ENCODE measurements at places on chromosomes 7 and 10.

DNA sequence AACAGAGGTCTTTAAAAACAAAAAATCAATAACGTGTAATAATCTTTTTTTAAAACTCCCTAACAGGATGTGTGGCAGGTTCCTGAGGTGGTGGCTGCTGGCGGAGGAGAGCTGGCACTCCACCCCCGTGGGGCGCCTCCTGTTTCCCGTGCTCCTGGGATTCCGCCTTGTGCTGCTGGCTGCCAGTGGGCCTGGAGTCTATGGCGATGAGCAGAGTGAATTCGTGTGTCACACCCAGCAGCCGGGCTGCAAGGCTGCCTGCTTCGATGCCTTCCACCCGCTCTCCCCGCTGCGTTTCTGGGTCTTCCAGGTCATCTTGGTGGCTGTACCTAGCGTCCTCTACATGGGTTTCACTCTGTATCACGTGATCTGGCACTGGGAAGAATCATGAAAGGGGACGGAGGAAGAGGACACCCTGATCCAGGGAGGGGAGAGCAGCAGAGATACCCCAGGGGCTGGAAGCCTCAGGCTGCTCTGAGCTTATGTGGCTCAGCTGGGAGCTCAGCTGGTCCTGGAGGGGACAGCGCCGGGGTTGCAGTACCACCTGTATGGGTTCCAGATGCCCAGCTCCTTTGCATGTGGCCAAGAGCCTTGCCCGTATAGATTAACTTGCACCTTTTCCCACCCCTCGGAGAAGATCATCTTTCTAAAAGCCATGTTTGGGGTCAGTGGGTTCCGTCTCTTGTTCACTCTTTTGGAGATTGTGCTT is 16.7 kb upstream of the AZGP1 start:
- DNase-seq: no peak

GRCh38 chr10:114375047-114375446 is 29.3 kb downstream of the AFAP1L2 start:
- DNase-seq: no peak

DNA sequence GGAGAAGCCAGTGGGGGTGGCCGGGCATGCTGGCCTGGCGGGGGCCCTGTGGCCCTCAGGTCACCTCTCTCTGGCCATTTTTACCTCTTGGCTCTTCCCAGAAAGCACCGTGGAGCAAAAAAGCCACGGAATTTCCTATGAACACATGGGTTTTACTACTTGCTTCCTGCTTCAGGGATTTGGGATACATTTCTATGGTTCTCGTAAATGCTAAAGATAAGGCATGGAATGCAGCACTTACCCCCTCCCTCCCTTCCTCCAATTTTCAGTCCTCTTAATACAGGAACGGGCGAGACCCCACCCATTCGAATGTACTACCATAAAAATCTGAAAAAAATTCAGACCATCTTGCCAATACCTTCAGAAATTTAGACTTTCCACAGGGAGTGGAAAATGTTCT is 279.7 kb downstream of the ARHGAP12 start:
- DNase-seq: no peak

DNA sequence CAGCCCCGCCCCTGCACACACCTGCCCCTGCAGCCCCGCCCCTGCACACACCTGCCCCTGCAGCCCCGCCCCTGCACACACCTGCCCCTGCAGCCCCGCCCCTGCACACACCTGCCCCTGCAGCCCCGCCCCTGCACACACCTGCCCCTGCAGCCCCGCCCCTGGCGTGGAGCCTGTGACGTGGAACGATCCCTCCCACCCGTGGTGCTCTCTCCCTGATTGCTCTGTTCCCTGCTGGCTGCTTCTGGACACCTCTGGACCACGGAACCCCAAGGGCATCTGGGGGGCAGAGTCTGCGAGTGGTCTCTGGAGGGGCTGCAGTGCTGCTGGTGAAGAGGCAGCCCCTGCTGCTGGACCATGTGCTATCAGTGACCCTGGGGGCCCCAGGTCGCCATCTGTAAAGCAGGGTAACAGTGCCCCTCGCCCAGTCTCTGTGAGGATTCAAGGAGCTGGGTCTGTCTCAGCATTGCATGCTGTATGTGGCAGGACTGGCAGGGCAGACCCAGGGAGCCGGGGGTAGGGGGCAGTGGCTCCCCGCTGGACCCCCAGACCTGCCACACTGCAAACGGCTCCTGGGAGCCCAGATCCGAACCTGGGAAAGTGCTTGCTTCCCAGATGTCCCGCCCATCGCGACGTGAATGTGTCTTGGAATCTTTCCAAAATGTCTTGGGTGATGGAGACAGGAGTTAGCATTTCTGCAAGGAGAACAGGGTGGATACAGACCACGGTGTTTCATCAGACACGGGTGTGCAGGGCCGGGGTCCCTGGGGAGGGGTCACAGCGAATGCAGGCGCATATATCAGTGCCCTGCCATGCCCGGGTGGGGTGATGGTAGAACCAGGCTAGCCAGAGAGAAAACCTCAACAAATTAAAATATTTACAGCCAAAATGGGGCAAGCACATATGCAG is 27.9 kb upstream of the NKX6-2 start:
- no peak for DNase-seq

GRCh38 chr7:158422196-158422886 is 165.3 kb downstream of the PTPRN2 start:
- no peak for DNase-seq

DNA sequence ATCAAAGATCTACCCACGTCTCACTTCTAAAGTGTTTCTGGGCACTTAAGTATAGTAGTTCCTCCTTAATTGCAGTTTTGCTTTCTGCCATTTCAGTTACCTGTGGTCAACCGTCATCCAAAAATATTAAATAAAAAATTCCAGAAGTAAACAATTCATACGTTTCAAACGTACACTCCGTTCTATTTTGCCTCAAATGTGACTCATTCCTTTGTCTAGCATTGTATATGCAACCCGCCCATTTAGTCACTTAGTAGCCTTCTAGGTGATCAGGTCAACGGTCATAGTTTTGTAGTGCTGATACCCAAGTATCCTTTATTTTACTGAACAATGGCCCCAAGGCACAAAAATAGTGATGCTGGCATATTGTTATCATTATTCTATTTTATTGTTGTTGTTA is 33.8 kb downstream of the HGF start:
- no peak for DNase-seq

DNA sequence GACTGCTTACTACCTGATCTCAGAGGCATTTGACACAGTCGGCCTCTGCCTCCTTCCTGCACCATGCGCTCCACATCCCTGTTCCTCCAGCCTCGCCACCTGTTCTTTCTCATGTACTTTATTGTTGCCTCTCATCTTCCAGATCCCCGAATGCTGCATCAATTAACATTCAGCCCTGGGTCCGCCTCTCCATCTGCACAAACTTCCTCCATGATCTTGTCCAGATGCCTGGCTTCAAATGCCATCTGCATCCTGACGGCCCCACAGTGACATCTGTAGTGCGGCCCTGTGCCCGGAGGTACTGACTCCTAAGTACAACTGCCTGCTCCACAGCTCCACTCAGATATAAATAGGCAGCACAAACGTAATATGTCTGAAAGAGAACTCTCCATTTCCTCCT is 51.2 kb upstream of the STK17A start:
- no peak for DNase-seq

DNA sequence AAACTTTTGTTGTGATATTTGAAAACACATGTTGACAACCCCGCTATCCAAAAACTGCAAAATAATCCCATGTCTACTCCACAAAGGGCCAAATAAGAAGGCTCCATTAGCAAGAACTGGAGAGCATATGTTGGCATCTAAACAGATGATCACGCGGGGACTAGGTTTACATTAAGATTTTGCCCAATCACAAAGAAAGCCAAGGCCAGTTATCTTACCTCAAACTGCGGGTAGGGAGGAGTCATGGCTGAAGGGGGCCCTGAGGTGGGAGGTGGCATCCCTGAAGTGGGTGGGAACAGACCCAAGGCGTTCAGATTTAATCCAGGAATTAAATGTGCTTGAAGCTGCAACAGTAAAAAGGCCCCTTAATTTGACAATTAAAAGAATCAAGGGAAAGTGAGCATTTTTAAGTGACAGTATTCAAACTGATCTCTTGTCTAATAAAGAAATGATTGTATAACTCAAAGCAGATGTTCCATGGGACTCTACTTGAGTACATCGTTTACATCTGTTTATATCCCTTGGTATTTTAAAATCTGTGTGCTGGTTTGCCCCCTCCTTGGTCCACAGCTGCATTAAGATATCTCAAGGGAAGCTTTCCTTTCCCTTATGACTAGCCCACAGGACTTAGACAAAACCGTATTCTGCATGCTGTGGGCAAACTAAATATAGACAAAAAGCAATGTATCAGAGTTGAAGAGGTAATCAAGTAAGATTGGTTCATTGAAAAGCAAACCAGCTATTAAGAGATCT is 42.9 kb downstream of the MALSU1 start:
- DNase-seq: no peak

GRCh38 chr7:91031757-91032156 is 232.5 kb upstream of the FZD1 start:
- peak; percentile 54 for DNase-seq

- no peak for DNase-seq
Observed at GRCh38 chr7:141916099-141916498, at the start of gene OR9A4. TSS of gene OR9A4 (plus strand) at chr7:141916399. CDS start at chr7:141918876, 2,477 bp downstream.

- DNase-seq: no peak
Observed at GRCh38 chr7:102413091-102413490, 16.9 kb downstream of the PRKRIP1 start.

DNA sequence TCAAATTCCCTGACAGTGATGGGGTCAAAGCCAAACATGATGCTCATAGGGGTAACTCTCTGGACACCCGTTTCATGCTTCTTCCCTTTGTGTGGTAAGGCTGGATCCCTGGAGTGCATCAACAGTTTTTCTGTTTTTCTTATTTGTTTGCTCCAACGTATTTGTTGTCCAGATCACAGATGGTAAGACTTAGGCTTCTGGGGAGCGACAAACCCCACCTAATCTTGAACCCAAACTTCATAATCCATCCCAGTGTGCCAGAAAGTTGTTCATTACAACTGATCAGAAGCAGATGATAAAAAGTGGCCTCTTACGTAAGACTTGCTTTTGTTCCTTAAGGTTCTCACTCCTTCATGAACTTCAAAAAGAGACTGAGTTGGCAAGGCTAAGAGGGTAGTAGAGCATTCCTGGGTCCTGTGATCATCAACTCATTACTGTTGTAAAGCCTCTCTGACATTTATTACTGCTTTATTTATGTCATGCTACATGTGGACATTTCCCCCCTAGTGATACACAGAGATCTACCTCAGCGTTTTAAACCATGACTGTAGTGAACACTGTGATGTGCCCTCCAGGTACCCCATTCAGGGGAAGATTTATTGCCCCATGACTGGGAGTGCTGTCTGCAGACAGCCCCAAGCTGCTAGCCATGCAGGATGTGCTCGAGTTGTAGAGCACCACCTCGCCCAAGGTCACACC is 125.6 kb downstream of the CCDC71L start:
- no peak for DNase-seq

DNA sequence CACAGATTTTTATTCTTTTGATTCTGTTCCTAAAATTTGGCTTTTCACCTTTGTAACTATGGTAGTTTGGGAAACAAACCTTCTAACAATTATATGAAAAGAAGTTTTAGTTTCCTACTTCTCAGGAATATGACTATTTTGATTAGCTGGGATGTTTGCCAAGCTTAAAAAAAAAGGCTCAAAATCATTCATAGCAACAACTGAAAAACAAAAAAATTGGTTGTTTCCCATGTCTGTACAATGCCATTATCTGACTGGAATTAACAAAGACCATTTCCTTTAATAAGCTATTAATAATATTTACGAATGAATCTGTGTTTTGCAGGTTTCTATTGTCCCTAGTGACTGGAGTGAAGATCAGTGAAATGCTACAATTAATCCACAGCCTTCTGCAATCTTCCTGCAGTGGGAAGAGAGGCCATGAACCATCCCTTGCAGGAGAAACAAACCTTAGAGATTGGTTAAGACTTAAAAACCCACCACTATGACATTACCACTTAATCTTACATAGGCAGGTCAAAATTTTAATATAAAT is 4.2 kb downstream of the PURB start:
- no peak for DNase-seq

Data from SHP77 (cell line).